ENCODE measurements at places on chromosomes 11 and 22.
A peak's percentile ranks its signal among the peaks of the same experiment; 100 is the strongest.

DNA sequence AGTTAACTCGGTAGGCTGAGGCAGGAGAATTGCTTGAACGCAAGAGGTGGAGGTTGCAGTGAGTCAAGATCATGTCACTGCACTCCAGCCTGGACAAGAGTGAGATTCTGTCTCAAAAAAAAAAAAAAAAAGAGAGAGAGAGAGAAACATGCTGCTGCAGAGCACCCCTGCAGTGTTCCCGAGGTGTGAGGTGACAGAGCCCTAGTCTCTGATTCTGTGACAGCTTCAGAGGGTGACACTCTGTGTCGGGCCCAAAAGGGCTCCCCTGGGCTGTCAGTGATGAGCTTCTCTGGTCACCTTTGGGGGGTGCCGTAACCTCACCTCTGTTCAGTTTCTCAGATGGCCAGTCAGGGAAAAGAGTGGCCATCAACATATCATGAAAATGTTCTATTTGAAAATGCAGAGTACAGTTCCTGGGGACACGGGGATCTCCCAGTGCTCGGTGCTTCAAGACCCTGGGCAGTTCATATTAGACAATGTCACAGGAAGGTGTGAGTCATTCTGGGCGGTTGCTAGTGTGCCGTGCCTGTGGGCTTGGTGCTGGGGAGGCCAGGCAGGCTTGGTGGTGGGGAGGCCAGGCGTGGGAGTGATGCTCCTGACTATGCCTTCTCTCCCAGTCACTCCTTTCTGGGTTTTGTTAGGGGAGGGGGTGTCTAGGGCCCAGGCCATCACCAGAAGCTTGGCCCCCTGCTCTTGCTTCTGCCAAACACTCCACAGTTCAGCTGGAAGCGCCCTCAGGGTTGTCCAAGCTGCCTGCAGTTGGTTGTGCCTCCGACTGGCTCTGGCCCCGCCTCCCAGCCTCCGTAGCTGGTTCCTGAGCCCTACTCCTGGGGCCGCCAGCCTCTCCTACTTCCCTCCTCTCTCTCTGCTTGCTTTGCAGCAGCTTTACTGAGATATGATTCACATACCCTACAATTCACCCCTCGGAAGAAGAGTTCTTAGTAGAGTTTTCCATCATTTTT lies 52.5 kb upstream of the CLDN5 start:
- no peak for DNase-seq

GRCh38 chr11:39205236-39205995 lies 2254.0 kb downstream of the LRRC4C start:
- no peak for DNase-seq

GRCh38 chr11:95365348-95365747 lies 134.3 kb upstream of the SESN3 start:
- DNase-seq: no peak

- DNase-seq: no peak
Observed at GRCh38 chr11:69667619-69668604, 7.2 kb downstream of the LTO1 start.

GRCh38 chr11:117479372-117479771 lies 151.7 kb downstream of the CEP164 start:
- DNase-seq: no peak

DNA sequence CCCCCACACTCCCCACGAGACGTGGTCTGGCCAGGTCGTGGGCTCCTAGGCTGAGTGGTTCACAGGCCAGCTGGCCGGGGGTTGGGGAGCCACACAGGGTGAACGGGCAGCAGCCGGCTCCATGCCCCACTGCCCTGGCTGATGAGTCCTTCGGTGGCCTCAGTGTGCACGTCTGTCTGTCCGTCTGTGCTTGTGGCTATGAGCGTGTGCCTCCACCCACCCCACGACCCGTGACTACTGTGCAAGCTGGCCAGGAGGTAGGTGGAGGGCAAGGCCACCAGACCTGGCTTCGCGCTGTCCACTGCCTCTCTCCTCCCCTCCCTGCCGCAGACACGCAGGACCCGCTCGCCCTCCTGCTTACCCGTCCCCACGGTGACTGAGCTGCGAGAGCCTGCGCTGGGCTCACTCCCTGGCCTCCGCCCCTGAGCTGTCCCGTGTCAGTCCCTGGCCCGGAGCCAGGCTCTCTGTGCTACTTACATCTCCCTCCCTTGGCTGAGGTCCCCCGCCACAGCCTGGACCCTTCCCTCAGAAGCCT lies 14.1 kb downstream of the CSDC2 start:
- no peak for DNase-seq

DNA sequence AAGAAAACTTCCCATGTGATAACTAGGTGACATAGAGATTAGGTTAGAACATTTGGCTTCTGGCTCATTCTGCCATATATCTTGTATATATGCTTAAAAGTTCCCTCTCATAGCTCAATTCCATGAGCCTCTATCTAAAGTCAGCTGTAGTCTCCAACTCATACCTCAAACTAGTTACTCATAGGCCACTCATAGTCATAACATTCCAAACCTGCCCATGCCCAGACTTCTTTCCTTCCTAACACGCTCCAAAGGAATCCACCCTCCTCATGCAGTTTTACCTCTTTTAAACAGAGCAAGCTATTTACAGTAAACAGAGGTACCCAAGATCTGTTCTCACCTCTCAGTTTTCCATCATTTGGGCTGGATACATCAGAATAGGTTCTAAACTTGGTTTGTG lies 39.4 kb downstream of the GLYATL2 start:
- DNase-seq: no peak

DNA sequence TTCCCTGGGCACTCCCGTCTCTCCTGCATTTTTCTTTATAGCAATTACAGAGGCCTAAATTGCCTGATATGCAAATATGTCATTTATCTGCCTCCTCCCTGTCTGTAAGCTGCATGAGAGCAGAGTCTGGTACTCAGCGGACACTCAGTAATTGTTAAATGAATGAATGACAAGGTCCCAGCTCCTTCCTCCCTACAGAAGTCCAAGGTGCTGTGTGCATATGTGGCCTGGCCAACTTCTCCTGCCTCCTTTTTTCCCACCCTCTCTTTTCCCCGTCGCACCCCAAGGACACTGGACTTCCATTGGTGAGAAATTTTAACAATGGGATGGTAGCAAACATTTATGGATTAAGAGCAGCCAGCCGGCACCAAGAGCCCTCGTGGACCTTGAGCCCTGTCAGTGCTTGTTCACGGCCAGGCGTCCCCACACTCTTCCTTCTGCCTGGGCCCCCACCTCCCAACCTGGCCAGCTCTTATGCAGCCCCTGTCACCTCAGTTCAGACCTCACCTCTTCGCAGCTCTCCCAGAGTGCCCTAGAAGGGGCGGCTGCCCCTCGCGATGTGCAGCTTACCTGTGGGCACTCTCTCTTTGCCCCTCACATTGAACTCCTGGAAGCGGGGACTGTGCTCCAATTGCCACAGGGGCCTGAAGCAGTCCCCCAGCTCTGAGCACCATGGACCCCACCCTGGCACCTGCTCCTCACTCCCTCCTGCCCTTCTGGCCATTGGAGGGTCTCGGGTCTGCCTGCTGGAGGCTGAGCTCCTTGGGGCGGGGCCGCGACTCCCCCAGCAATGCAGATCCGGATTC lies 1.5 kb downstream of the TMPRSS6 start:
- no peak for DNase-seq

DNA sequence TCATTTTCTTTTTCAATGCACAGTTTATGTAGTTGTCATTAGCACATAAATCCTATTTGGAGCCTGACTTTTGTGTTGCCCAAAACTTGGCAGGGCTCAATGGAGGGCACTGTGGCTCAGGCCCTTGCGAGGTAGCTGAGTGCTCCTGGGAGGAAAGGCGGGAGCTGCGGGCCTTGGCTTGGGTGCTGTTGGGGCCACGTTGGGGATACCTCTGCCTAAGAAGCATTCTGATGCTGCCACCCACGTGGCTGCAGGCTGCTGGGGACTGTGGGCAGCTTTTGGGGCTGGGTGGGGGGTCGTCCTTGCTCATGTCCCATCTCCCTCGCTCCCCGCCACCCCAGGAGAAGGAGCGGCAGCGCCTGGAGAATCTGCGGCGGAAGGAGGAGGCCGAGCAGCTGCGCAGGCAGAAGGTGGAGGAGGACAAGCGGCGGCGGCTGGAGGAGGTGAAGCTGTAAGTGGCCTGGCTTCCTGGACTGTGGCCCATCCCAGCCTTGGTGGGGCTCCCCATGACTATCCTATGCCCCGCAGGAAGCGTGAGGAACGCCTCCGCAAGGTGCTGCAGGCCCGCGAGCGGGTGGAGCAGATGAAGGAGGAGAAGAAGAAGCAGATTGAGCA lies 20.9 kb downstream of the INCENP start:
- DNase-seq: no peak

- no peak for DNase-seq
Observed at GRCh38 chr22:19480173-19480568, 451 bp downstream of the CDC45 start.

DNA sequence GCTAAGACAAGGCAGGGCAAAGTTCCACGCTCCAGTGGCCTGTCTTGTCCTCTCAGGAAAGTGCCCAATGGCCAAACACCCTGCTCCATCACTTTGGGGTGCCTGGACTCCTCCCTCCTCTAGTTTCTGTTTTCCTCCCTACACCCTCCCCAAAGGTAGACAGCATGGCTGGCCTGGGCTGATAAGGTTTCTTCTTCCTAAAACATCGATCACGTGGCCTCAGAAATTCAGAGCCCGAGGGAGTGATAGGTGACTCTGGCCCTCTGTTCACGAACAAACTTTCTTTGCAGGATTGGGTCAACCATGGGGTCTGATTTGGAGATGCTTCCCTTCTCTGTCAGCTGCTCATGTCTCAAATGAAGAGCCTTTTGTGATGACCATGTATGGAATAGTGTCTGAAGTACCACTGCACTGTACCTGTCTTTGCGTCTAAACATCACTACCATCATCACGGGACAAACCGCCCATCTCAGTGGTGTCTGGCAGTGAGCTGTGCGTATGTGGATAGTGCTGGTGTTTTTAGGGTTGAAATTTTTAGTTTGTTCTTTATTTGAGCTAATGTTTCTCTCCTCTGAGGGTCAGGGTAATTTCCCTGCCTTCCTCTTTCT lies 6.1 kb downstream of the MICAL2 start:
- DNase-seq: no peak

GRCh38 chr22:16989915-16990314 lies 18.1 kb downstream of the GAB4 start:
- no peak for DNase-seq

DNA sequence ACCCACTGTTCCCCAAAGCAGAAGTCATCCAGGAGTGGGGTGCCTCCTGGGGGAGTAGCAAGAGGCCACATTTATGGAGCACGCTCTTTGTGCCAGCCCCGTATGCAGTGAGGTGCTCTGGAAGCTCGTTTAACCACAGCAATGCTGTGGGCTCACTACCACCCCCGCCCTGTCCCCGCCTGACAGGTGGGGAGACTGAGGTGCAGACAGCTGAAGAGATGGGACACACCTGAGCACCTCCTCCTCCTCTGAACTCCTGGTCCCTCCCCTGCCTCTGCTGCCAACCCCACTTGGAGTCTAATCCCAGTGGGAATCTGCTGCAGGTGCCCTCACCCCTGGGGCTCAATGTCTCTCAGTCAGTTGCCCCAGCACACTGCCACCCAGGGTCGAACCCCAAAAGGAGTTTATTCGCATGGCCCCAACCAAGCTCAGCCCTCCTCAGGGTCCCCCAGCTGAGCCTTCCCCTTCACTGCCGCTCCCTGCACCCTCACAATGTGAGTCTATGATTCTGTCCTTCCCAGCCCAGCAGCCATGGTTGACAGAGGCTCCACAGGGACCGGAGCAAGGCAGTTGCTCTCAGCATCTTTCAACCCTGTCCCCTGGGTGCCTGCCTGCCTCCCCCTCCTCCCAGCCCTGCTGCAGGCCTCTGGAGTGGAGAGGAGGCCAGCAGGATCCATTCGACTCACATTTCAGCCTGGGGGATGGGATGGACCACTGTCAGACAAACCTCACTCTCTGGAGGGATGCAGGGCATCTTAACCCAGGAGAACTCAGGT lies 13.3 kb upstream of the BCR start:
- DNase-seq: no peak

GRCh38 chr11:119403021-119403420 lies 20.0 kb downstream of the THY1 start:
- no peak for DNase-seq

GRCh38 chr11:107591378-107592230 lies 657 bp downstream of the ELMOD1 start:
- no peak for DNase-seq

DNA sequence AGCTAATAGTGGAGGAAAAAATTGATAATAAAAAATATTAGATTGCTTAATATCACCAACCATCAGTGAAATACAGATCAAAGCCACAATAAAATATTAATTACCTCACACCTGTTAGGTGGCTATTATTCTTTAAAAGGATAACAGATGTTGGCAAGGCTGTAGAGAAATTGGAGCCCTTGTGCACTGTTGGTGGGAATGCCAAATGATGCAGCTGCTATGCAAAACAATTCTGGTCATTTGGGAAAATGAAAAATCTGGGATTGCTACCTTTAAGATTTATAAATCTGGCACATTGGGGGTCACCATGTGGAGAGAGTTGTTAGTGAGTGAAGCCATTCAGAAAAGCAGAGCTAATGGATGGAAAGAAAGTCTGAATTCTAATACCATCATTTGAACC lies 143.4 kb downstream of the FCHSD2 start:
- no peak for DNase-seq

GRCh38 chr11:87185228-87185627 lies 147.5 kb downstream of the TMEM135 start:
- DNase-seq: no peak

DNA sequence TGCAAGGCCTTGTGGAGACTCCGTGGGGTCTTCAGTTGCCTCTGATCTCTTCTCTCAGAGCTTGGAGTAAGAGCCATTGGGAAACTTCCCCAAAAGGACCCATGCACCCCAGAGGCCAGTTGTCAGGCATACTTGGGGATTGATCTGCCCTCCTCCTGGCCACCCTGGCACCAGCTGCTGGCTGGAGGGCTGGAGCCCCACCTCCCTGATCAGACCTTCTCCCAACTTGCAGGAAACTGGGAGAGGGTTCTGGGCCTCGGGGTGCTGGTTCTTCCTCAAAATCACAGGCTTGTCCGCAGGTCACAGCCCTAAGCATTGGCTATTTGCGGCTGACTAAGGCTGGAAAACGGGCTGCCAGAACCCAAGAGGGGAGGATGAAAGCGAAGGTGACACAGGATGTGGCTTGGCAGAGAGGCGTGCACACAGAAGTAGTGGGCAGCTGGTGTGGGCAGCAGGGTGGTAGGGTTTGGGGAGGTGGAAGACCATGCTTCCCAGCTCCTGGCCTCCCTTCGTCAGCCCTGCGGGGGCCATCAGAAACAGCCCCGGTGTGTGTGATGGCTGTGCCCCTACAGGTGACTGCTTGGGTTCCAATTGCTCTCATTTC lies 1.3 kb upstream of the DGKZ start:
- DNase-seq: no peak

- DNase-seq: no peak
Observed at GRCh38 chr22:46272762-46273431, 5.1 kb downstream of the TTC38 start.

GRCh38 chr22:43993072-43993760 lies 30.9 kb upstream of the PARVB start:
- DNase-seq: peak; percentile 49

GRCh38 chr11:45791524-45791923 lies 13.4 kb upstream of the SLC35C1 start:
- no peak for DNase-seq

DNA sequence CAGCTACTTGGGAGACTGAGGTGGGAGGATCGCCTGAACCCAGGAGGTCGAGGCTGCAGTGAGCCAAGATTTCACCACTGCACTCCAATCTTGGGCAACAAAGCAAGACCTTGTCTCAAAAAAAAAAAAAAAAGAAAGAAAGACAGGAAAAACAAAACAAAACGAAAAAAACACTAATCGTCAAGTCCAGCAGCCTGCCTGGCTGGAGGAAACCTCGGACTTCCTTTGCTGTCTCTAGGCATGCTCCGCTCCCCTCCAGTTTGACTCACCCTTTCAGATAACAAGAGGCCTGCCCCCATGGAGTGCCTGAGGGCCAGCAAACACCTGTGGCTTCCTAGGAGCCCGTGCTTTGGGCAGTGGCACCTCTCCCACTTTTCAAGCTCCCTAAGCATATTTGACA lies 28.8 kb upstream of the CHKA start:
- DNase-seq: no peak
